Femur (tissue), 1 donor: ENCODE measurements at places on chromosomes 1 and 21.

- DNase-seq = no peak
These were observed 92.6 kb upstream of the NEK7 start for GRCh38 chr1:198064181-198064580.

GRCh38 chr1:168079761-168080160 lies 57.0 kb downstream of the GPR161 start:
- DNase-seq = no peak

DNA sequence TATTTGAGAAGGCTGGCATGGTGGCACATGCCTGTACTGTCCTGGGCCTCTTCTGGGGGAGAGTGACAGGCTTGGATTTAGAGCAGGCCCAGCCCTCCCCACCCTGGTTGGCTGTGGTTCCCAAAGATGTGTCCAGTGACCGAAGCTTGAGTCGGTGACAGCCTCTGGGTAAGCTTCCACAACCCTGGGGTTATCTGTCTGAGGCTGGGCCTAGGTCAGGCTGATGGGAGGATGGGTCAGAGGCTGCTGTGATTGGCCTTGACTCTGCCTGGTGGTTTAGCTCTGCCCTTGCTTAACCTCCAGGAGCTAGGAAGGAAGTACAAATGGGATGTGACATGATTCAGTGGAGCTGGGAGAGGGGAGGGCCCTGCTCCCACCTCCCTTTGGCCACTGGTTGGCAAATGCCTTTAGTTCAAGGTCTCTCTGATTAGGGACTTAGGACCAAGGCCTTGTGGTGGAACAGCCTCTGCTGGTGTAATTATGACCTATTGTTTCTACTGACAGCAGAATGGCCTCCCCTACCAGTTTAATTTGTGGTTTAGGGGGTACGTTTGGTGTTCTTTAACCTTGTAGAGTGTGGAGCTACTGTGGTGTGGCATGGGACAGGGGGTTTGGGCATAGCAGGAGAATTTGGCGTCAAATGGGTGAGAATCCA lies 16.6 kb downstream of the NUDC start:
- DNase-seq = no peak

DNA sequence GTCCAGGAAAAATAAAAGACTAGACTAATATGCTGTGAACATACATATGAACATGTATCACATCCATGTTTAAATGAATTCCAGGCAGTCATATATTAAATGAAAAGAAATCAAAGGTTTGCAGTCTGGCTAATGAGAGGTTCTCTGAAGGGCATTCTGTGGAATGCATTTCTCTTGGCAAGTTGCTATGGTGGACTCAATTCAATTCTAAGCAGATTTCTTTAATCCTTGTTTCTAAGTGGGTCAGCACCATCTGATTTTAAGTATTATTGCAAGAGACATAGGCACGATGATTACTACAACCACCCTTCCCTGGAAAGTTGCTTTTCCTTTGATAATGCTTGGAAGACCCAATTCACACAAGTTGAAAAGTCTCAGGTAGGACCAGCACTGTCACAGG lies 23.9 kb upstream of the ABCA4 start:
- DNase-seq = no peak

GRCh38 chr1:221856228-221857093 lies 114.6 kb upstream of the DUSP10 start:
- DNase-seq = no peak

DNA sequence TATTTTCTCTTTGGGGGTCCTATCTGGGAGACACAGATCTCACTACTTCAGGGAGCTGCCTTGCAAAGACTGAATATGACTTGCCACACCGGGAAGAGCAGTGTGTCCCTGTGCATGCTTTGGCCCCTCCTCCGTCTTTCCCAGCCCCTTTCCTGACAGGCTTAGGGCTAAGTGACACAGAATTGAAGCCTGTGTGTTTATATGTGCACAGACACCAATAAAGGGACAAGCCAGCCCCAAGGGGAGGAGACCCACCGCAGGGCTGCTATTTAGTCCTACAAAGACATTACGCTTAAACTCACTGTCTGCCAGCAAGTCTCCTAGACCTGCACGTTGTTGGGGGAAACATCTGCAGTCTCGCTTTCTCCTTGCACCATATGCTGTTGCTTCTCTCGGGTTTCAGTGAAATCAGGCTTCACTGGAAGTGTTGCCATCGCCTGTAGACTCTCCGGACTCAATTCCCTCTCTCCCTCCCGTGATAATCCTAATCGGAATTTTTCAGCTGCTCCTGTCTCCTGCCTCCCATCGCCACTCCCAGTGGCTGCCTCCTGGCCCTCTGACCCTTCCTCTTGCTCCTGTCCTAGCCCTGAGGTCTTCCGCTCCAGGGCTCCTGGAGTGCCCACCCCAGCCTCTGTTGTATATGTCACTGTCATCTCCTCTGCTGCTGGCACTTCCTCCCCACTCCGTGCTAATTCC lies 58.5 kb upstream of the LRRC53 start:
- no peak for DNase-seq
